ENCODE measurements at places on chromosomes 7 and 10.

DNA sequence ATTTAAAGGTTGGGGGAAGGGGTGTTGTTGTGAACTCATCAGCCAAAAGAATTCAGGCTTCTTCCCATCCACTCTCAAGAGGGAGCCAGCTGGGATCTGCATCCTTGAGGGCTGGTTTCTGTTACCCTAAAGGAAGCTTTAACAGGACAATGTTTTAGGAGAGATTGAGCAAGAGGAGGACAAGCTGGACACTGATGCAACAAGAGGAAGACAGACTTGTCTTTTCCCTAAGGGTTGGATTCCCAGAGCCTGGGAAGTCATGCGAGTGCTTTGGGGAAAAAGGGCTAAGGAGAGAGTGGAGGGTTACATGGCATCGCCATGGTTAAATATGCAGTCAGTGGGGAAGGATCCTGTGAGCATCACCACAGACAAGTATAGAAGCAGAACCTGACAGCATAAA, 47.6 kb upstream of the PDE1C start:
- no peak for DNase-seq

- no peak for DNase-seq
Observed at GRCh38 chr7:100583132-100584053, 2.5 kb downstream of the LRCH4 start.

DNA sequence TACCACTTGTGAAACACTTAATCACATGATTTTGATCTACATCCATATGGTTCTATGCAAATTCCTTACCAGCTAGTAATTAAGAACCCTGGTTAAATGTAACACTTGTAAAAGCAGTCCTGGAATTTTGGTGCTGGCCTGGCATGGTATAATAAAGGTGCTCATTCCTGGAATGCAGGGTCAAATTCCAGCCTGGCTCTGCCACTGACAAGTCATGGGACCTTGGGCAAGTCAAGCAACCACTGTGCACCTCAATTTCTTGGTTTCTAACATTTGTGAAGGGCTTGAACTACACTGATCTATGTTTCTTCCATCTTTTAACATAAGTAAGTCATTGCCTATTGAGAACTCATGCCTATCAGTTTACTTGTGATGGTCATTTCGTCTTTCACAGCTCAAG, 91.9 kb upstream of the PIK3CG start:
- peak; percentile 76 for DNase-seq

- no peak for DNase-seq
Observed at GRCh38 chr7:90945104-90945787, 319.0 kb upstream of the FZD1 start.

DNA sequence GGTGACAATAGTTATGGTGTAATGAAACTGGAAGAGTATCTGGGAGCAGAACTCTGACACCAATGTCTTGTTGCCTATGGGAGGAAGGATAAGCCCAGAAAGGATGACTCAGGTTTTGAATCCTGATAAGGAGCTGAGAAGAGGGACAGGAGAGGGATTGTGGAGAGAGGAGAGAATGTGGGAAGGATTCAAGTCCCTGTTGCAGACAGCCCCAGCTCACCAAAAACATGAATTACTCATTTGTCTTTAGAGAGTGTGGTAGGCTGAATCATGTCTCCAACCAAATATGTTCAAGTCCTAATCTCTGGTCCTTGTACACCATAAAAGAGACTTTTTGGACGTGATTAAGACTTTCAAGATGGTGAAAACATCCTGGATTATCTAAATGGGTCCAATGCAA, 206.9 kb upstream of the PHYHIPL start:
- DNase-seq: no peak

- peak; percentile 79 for DNase-seq
Observed at GRCh38 chr10:88702848-88703597, 3.0 kb upstream of the LIPK start.

DNA sequence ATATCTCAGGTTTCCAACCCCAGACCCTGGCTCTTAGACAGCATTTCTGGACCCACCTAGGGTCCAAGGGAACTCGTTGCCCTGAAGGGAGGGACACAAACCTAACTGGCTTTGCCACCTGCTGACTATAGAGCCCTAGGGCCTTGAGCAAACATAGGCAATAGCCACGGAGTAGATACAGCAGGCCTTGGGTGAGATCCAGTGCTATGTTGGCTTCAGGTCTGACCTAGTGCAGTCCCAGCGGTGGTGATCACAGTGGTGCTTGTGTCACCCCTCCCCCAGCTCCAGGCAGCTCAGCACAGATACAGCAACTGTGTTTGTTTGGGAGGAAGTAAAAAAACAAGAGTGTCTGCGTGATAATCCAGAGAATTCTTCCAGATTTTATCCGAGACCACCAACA, 9.7 kb upstream of the TNKS2 start:
- no peak for DNase-seq

DNA sequence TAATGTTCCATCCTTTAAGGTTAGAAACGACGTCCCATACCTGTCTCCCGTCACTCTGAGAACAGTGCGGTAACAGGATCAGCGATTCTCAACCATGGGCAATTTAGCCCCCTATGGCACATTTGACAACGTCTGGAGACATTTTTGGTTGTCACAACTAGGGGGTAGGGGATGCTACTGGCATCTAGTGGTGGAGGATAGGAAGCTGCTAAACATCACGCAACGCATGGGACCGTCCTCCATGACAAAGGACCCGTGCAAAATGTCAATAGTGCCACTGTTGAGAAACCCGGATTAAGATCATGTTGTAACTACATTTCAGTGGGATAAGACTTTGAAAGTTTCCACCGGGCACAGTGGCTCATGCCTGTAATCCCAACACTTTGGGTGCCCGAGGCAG, 5.0 kb upstream of the PAXIP1 start:
- no peak for DNase-seq

GRCh38 chr7:81768951-81769778, 682 bp downstream of the HGF start:
- no peak for DNase-seq

DNA sequence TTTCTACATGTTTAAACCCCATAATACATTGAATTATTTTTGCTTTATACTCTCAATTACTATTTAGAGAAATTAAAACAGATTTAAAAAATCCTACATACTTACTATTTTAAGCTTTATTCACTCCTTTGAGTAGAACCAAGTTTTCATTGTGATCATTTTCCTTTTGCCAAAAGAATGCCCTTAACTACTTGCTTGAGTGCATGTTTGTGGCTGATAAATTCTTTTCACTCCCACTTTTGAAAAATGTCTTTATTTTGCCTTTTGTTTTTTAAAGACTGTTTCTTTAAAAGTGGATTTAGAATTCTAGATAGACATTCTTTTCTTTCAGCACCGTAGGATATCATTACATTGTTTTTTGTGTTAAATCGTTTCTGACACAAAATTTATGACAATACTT, 22.3 kb upstream of the AGR3 start:
- DNase-seq: no peak

DNA sequence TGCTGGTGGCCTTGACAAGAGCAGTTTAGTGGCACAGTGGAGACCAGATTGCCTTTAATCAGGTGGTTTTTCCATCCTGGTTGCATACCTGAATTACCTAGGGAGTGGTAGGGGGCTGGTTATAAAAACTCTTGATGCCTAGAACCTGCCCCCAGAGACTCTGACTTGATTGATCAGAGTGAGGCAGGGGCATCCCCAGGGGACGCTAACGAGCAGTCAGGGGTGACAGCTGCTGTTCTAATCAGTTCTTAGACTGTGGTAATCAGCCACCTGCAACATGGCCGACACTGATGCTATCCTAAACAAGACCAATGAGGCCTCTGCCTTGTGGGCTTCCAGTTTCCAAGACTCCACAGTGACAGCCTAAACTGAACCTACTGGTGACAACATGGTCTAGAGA, 2.0 kb upstream of the OPALIN start:
- no peak for DNase-seq

DNA sequence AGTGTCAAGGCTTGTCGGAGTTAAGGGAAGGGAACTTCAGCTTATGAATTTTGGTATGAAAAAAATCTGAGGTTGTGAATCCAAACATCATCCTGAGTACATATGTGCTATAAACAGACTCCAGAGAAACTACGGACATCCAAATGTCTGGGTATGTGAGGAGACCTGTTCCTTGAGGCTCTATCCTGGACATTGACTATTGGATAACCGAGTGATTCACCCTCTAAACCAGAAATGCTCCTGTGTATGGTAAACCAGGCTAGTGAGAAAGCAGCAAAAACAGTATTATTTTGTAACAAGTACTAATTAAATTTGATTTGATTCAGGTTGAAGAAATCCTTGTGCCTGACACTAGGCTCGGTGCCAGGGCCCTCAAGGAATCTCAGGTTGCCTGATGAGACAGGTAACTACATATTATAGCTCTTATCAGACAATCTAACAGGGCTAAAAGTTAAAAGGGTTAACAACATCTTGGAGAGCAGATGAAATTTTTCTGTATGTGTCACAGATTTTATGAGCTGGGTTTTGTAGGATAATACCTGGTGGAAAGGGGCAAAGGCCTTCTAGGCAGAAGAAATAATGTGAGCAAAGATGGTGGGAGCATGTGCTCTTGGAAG, 10.4 kb upstream of the STOX1 start:
- DNase-seq: no peak

- peak; percentile 96 for DNase-seq
Observed at GRCh38 chr10:26555719-26556368, 117.7 kb downstream of the APBB1IP start.

- DNase-seq: no peak
Observed at GRCh38 chr7:18302097-18302496, 193.5 kb upstream of the HDAC9 start.

DNA sequence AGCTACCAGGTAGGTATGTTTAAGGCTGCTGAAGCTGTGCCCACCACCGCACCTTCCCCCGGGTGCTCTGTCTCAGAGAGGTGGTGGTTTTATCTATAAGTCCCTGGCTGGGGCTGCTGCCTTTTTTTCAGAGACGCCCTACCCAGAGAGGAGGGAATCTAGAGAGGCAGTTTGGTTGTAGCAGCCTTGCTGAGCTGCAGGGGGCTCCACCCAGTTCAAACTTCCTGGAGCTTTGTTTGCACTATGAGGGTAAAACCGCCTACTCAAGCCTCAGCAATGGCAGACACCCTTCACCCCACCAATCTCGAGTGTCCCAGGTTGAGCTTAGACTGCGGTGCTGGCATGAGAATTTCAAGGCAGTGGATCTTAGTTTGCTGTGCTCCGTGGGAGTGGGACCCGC, 43.6 kb upstream of the CYP2C18 start:
- no peak for DNase-seq

DNA sequence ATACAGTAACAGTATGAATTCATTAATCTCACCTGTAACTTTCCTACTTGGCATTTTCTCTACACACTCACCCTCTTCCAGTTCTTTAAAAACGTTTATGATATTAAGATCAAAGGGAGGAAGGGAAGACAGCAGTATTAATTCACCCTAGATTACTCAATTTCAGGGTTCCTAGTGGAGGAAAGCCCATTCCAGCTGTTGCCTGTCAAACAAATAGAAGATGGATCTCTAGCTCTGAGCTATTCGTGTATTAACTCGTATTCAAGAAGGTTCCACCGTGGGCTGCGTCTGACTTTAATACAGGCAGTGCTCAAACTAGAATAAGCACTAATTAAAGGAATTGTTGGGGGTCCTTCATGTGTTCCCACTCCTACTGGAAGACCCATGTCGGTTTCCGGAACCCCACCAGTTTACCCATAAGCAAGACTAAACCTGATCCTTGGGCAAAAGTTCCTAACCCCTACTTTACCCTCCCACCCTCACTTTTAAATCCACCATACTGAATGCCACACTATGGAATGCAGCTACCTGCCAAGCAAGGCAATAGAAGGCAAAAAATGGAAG, 2.1 kb downstream of the NANOS1 start:
- no peak for DNase-seq

DNA sequence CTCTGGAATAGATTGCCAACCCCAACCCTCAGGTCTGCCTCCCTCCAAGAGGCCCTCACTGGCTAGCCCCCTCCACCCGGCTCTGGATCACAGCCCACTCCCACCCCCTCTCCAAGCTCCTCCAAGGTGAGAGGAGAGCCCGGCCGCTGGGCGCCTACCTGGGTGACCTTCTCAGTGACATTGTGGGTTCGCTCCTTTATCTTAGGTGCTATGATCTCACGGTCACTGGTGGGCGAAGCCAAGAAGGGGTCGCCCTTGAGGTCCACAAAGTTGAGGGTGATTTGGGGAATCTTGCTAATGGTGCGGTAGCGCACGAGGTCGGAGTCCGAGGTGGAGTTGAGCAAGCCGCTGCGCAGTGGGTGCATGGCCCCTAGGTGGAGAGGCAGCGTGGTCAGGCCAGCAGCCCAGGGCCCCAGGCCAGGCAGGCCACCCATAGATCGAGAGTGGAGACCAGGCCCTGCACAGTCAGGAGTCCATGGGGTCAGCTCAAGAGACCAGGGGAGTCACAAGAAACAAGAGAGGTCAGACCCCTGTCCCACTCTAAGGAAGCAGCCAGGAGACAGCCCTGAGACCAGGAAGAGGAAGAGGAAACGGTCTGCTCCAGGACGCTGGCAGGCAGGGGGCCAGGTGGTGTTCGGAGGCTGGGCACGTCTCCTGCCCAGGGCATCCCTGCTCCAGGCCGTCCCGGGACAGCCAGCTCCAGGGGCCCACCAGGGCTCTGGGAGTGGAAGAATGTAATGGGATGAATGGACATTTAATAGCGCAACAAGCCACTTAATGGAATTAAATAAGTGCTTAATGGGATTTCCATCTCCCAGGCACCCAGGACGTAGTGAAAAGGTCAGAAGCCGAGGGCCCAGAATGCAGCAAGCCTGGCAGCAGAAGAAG, 20.7 kb downstream of the KCNH2 start:
- DNase-seq: no peak

- DNase-seq: no peak
Observed at GRCh38 chr10:61821693-61822092, 79.8 kb upstream of the ARID5B start.

- no peak for DNase-seq
Observed at GRCh38 chr10:132925071-132925561, 17.3 kb downstream of the CFAP46 start.

DNA sequence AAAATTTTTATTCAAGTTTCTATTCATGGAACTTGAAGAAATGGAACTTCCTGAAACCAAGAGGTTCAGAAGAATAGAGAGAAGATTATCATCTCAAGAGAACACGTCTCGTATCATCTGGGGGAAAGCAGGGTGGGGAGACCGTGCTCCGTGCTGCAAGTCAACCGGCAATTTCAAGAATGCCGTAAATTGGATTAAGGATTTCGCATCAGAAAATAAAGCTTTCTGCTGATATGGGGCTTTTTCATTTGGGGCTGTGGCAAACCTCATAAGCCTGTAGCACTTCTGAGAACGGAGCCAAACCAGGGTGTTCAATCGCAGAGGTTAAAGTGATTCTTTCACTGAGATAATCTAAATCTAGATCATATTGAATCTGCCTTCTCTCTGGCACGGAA, 150.1 kb upstream of the NPS start:
- DNase-seq: no peak

DNA sequence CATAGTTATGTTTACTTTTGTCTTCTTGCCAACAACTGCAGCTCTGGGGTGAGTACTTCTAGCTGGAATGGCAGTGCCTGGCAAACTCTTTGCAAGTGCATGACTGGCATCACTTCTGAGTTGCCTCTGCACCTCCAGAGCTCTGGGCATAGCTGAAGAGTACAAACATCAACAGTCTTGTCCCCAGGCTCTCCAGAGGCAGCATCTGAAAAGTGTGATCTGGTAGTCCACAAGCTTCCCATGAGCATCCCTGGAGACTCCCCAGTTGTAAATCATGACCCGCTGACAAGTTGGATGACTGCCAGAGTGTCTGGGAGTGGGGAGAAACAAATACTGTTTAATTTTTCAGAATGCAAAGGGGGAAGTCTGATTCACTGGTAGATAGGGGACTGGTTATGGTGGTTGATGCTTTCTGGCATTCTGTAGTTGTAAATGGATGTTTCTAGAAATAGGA, 138.9 kb upstream of the CDK13 start:
- DNase-seq: no peak

Data from epithelial cell of proximal tubule (primary cell).